ENCODE measurements at places on chromosomes 12 and 14. TPM values are rescaled to one million over a fixed set of nuclear protein-coding genes. Genes with fewer than 3 reads are reported as not detected.

DNA sequence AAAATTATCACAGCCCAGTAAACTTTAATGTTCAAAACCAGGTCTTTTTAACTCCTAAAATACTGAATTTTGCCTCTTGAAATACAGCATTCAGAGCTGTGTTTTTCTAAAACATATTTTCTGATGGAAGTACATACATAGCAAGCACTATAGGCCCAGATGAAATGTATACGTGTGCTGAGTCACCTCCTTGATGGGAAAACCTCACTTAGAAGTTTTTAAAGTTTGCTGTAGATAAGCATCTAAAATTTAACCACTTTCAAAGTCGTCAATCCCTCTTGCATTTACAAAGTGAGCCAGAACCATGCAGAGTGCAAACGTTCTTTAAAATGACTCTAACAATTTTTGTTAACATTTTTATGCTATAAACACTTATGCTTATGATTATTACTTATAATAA lies 618.8 kb downstream of the RPS29 start:
- no peaks in the 10 kb centered on the region for H3K36me3 ChIP-seq
- no peaks in the 10 kb centered on the region for H3K4me1 ChIP-seq
- no peak overlapping the region for H3K4me3 ChIP-seq
- no peak for DNase-seq

DNA sequence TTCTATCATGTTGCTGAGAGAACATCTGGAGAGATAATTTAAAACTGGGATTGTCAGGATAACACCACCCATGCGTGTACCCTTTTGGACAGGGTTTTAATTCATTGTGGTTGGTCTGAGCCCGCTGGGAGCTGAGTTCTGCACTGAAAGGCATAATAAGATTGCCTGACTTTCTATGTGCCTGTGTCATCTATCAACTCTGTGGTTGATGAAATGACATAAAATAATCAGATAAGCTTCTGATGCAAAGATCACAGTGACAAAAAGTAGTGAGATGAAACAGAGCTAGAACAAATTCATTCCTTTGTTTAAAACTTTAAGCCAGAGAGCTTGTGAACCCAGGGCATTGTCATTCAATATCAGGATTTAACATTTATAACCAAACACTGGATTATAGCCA lies 98.7 kb downstream of the BBS10 start:
- H3K4me1 ChIP-seq = no peaks in the 10 kb centered on the region
- no peaks in the 10 kb centered on the region for H3K27me3 ChIP-seq
- H3K4me3 ChIP-seq = no peak overlapping the region
- no peaks in the 10 kb centered on the region for H3K36me3 ChIP-seq

Gene SIRT4
- total RNA-seq = 4.3 TPM

DNA sequence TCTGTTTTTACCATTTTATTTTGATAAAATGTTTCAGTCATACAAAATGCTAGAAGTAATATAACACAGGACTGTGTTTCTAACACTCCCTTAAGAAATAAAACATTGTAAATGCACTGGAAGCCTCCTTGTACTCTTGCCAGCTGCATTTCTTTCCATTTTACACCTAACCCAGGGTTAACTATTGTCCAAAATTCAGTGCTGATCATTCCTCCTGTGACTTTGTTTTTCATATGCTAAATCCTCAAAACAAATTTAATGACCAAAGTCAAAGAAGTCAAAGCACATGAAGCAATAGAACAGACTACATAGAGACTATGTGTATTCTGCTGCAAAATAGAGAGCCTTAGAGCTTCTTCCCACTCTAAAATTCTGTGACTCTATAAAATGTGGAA lies 420.3 kb upstream of the PRICKLE1 start:
- H3K36me3 ChIP-seq = no peaks in the 10 kb centered on the region
- no peaks in the 10 kb centered on the region for H3K4me1 ChIP-seq
- no peak overlapping the region for H3K27ac ChIP-seq
- H3K27me3 ChIP-seq = no peaks in the 10 kb centered on the region

- no peak overlapping the region for H3K4me3 ChIP-seq
- no peaks in the 10 kb centered on the region for H3K36me3 ChIP-seq
- no peak for DNase-seq
- H3K27ac ChIP-seq = no peak overlapping the region
- H3K27me3 ChIP-seq = no peaks in the 10 kb centered on the region
These were observed 1021.9 kb downstream of the LRFN5 start for GRCh38 chr14:42628602-42629001.

Gene DDN
- 0.20 TPM for total RNA-seq

DNA sequence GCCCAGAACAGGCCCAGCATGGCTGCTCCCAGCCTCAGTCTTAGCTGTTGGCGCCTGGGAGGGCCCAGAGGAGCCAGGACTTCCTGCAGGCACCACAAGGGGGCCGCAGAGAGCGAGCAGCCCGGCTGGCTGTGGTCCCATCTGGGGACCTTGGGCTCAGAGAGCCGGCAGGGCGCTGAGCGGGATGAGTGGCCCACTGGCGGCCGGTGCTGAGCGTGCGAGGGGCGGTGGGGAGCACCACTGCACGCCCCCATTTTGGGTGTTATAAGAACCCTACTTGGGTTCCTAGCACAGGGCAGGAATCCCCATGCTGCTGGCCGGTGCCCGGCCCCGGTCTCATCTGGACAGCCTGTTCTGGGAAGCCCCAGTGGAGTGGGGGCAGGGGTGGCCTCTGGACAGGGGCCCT lies 25.9 kb upstream of the CRIP2 start:
- DNase-seq = peak; percentile 93
- H3K4me1 ChIP-seq = peaks cover 9% of the 10 kb centered on the region
- H3K27me3 ChIP-seq = no peaks in the 10 kb centered on the region

Gene FLRT2
- 4.9 TPM for total RNA-seq

Gene MYRFL
- total RNA-seq = not detected

DNA sequence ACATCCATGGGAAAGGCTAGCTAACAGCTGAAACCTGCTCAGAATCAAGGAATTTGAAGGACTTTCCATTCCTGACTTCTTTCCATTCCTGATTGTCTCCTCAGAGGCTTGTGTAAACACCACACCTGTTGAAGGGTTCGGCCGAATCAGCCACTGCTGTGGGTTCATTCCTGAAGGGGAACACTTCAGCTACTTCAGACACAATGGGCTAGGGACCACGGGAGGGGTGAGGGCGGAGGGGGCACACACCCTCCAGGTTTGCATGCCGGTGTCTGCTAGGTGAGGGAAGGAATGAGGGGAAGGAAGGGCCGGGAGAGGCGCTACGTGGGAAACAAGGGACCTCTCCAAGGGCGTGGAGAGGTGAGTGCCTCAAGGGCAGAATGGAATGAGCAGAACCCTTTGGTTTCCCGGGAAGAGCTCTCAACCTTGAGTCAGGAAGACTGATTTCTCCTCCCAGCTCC lies 1.3 kb downstream of the GPRC5A start:
- H3K36me3 ChIP-seq = no peaks in the 10 kb centered on the region
- H3K27ac ChIP-seq = peak overlapping the region; percentile 98
- no peak for DNase-seq
- H3K27me3 ChIP-seq = peaks cover 9% of the 10 kb centered on the region
- peaks cover 7% of the 10 kb centered on the region for H3K4me1 ChIP-seq
- peak overlapping the region; percentile 38 for H3K4me3 ChIP-seq

- H3K27me3 ChIP-seq = no peaks in the 10 kb centered on the region
- DNase-seq = no peak
- H3K36me3 ChIP-seq = no peaks in the 10 kb centered on the region
These were observed 88.7 kb upstream of the PLXNC1 start for GRCh38 chr12:94059394-94060368.

- H3K36me3 ChIP-seq = no peaks in the 10 kb centered on the region
- no peaks in the 10 kb centered on the region for H3K4me1 ChIP-seq
- no peaks in the 10 kb centered on the region for H3K27me3 ChIP-seq
- H3K27ac ChIP-seq = no peak overlapping the region
These were observed 60.5 kb upstream of the TMEM132D start for GRCh38 chr12:129964300-129964699.

GRCh38 chr14:65926504-65926903 lies 514.0 kb downstream of the FUT8 start:
- H3K4me3 ChIP-seq = no peak overlapping the region
- no peak for DNase-seq
- H3K27ac ChIP-seq = no peak overlapping the region

GRCh38 chr12:58459191-58459590 lies 461.1 kb downstream of the LRIG3 start:
- no peaks in the 10 kb centered on the region for H3K4me1 ChIP-seq
- no peaks in the 10 kb centered on the region for H3K36me3 ChIP-seq
- no peak for DNase-seq
- H3K27me3 ChIP-seq = no peaks in the 10 kb centered on the region

Gene ZNF891
- 1.7 TPM for total RNA-seq

DNA sequence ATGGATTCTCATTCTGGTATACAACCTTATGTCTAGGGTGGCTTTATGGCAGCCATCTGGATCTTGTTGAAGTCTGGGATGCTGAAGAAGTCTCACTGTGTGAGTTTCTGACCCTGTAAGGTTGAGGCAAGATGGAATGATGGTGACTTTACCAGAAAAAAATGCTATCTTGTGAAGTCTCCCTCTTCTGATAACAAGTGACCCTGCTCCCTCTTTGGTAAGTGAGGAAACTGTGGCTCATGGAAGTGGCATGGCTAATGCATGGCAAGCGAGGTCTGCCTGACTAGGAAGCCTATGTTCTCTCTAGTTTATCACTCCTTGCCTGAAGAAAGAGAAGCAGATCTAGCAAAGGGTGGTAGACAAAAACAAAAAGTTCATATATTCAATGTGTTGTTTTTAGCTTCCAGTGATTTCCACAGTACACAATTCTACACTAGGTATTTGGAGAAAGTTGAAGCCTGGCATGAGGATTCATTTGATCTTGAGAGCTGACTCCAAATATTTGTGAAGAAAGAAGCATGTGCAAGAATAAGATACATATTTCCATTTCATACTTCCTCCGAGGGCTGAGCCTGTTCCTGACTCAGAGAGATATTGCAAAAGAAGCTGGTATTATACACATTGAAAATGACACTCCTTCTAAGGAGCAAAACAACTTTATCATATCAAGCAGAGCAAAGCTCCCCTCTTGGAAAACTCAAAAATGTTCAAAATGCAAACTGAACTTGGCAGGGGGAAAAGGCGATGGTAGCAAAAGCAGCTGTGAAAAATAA lies 63.6 kb downstream of the HELB start:
- no peaks in the 10 kb centered on the region for H3K4me1 ChIP-seq
- no peaks in the 10 kb centered on the region for H3K36me3 ChIP-seq
- DNase-seq = no peak
- no peak overlapping the region for H3K27ac ChIP-seq
- H3K27me3 ChIP-seq = no peaks in the 10 kb centered on the region

Gene LMNTD1
- total RNA-seq = 6.3 TPM

GRCh38 chr14:54438703-54439102 lies 2.5 kb downstream of the CNIH1 start:
- H3K27me3 ChIP-seq = no peaks in the 10 kb centered on the region
- H3K27ac ChIP-seq = no peak overlapping the region
- H3K4me3 ChIP-seq = no peak overlapping the region
- DNase-seq = no peak

Gene KRT79
- not detected for total RNA-seq

All from upper lobe of left lung (tissue), 6 donors.